ENCODE measurements at places on chromosomes 7 and 10.

DNA sequence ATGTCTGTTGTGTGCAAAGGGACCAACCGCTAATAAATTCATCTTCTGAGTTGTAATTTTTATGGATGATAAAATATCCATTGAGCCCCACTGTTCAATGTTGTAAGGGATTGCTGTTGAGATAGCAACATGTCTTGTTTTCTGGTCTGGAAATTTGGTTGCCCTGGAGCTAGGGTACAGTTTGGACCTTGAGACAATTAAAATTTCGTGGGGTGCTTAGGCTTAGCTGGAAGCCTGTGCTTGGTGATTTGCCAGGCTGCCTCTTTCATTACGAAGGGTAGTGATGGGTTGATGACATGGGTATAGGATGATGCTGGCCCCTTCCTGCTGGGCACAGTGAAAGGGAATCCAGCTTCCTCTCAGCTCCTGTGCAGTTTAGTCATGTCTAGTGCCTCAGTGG is 43.6 kb downstream of the PLCE1 start:
- no peak for DNase-seq

- DNase-seq, result no peak
Measured at GRCh38 chr10:130714742-130715467, 578.7 kb downstream of the GLRX3 start.

- DNase-seq, result no peak
Measured at GRCh38 chr10:61588770-61589211, 73.9 kb upstream of the CABCOCO1 start.

DNA sequence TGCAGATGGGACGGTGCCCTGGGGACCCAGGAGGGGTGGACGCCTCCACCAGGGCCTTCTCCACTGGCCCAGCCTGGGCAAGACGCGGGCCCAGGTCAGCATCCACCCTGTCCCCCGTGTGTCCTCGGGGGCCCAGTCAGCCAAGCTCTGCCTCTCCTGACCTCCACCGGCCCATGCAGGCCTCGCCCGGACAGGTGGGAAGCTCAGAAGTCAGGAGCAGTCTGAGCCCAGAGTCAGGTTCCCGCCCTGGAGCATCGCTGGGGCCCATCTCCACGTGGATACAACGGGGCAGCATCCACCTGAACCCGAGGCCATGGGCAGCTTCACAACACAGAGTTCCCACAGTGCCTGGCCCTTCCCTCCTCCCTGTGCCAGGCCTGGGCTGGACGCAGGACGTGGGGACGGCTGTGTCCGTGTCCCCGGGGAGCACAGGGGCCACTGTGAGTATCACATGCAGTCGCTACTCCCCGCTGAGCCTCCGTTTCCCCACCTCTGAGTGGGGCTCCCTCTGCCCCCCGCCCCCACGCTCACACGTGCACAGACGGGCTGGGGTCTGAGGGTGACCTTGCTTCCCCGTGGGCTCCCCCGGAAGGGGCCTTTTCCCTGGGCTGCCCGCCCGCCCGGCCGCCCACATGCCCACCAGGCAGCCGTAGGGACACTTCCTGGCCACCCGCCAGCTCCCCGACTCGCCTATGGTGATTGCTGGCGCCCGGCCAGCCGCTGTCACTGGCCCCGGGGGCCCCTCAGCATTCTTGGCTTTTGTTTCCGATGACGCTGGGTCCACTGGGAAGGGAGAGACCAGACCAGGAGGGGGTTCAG is 64.3 kb downstream of the PDGFA start:
- DNase-seq, result peak; percentile 45

DNA sequence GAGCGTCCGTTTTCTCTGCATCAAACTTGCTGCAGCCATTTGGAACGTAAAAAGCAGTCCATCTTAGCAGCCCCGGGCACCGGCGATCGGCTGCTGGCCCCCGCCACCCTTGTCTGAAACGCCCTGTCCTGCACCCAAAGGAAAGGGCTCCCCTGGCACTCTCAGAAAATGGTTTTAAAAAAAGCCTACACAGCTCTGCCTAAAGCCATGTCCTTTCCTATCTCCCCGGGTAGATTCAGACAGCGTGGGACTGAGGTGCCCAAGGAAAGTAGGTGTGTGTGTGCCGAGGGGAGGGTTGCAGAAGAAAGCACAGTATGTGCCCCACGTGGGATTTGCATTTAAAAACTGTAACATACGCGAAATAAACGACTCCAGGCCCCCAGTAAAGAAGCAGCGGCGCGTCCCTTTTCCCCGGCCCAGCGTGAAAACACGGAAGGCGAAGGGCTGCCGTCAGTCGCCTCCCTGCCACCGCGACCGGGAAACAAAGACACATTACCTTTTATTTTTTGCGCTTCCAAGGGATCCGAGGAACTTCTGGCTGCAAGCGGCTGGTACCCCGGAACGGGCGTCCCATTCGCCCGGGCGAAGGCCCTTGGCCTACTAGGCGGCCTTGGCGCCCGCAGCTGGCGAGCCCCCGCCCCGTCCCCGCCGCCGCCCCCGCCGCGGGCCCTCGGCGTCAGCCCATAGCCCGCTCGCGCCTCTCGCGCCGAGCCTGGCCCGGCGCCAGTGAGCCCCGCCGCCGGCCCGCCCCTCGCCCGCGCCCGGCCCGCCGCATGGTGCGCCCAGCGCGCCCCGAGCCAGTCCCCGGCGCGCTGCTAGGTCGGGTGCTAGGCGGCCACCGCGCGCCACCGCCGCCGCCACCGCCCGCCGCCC is 304.6 kb downstream of the PRPF18 start:
- no peak for DNase-seq

DNA sequence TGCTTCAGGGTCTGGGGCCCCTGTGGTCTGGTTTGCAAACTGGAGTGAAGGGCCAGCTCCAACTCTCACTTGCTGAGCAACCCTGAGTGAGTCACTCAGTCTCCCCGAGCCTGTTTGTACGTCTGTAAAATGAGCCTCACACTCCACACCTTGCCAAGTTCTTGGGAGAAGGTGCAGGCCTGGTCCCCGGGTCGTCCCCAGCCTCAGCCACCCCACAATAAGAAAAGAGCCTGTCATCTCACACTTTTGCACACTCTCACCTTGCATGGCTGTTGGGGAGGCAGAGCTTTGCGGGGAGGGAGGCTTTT is 5.2 kb downstream of the GRIFIN start:
- no peak for DNase-seq

GRCh38 chr7:45199506-45199905 is 41.9 kb downstream of the RAMP3 start:
- DNase-seq, result no peak

GRCh38 chr10:125629758-125630376 is 53.1 kb downstream of the TEX36 start:
- DNase-seq, result no peak

DNA sequence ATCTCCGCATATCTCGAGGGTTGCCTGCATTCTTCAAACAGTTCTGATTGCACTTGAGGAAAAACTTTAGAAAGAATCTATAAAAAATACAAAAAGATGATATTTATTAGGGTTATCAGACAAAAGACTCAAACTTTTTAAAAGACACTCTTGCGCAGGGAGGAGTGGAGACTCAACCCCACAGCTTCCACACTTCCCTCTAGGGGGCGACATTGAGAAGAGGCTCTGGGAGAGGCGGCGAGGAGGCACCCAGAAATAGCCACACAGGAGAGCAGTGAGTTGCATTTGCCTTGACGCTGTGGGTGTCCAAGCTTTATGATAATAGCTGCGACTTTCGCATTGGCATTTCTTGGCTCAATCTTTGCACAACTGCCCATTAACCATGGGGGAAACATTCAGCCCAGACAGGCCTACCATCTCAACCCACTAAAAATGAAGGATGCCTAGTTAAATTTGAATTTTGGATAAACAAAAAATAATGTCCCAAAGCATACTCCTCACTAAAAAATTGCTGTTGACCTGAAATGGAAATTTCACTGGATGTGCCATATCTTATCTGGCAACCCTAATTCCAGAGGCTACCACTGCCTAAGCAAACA is 86.2 kb downstream of the EBF3 start:
- peak; percentile 54 for DNase-seq

DNA sequence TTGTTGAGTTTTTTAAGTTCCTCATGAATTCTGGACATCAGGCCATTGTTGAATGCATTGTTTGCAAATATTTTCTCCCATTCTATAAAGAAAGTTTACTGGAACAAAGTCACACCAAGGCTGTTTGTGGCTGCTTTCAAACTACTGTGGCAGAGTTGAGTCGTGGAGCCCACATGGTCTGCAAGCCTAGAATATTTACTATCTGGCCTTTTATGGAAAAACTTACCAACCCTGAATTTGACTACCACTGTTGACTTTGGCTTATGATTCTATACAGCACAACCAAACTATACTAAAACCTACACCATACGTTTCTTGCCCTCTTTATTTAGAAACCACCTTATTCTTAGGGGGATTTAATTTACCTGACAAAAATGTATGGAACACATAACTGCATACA is 239.1 kb downstream of the KCNMA1 start:
- DNase-seq, result no peak

DNA sequence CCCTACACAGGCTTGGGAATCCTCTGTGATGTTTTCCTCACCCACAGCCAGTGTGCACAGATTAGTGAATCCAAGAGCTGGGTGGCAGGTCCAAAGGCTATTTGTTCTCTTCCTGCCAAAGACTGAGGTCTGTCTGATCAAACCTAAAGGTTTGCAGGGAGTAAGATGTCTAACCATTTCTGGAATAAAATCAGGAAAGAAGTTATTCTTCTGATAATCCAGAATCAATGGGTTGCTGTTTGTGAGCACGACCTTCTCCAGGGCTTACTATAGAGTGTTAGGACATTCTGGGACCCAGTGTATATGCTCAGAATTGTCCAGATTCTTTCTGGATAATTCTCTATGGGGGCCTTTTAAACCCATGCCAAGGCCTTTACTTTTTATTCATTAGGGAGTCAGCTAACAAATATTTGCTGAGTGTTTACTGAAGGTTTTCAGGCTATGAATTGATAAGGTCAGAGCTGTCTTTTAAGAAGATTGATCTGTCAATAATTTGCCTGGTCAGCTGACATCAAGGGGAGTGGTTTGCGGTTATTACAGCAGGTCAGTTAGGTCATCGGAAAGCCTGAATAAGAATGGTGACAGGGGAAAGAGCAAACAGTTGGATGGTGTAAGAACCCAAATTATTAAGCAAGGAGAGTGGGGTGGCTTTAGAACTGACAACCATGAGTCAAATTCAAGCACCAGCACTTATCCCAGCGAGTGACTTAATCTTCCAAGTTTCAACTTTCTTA is 7.5 kb upstream of the TECTB start:
- no peak for DNase-seq

DNA sequence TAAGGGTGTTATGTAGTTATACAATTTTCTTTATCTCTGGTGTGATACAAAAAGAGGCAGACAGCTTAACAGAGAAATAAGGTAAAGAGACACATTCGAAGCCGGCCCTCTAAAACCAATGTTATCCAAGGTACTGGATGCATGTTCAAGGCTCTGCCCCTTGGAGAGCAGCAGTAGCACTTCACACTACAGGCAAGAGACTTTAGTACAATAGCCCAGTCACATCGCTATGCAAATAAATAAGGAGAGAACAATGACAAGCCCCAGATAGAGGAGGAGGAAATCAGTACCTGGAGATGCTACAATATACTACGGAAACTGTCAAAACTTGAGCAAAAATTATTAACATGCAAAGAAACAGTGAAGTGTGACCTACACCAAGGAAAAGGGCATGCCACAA is 111.1 kb downstream of the ITGB1 start:
- no peak for DNase-seq

- peak; percentile 25 for DNase-seq
Measured at GRCh38 chr7:95886501-95887090, 114.2 kb downstream of the DYNC1I1 start.

DNA sequence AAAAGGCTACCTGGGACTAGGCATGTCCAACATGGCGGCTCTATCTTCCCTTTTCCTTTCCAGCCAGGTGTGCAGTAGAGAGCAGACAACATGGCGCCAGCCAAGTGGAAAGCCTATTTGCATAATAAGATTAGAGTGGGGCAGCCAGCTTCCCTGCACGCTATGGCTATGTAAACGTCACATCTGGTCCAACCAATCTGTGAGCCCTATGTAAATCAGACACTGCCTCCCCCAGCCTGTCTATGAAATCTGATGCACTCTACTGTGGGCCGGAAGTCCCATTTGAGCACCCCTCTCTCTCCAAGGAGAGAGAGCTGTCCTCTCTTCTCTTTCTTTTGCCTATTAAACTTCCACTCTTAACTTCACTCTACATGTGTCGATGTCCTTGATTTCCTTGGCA is 984.9 kb upstream of the AUTS2 start:
- DNase-seq, result no peak

DNA sequence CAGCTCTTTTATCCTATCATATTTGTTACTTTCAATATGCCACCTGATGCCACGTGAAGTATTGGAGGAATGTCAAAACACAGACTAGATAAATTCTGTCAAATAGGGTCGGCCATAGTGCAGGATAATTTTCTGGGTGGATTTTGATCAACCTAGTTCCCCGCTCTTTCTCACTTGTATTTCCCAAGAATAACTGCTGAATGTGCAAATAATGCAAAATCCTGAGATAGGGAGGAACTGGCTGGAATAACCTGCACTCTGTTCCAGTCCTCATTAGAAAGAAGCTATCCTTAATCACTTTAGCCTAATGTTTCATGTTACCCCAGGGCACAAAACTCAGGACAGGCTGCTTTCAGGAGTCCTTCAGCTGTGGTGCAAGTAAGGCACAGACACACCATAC is 33.9 kb downstream of the ZWINT start:
- DNase-seq, result no peak

GRCh38 chr10:82319074-82319473 is 444.1 kb downstream of the NRG3 start:
- no peak for DNase-seq

GRCh38 chr10:92087750-92088395 is 164.3 kb downstream of the BTAF1 start:
- DNase-seq, result peak; percentile 85

- no peak for DNase-seq
Measured at GRCh38 chr10:95508730-95509129, 52.4 kb downstream of the SORBS1 start.

GRCh38 chr7:92336662-92337340 is 91.0 kb downstream of the ANKIB1 start:
- DNase-seq, result no peak

- DNase-seq, result no peak
Measured at GRCh38 chr7:9175871-9176270, 742.5 kb downstream of the NXPH1 start.

- no peak for DNase-seq
Measured at GRCh38 chr7:33423646-33424020, 294.3 kb downstream of the BBS9 start.

GRCh38 chr7:105268056-105268455 is 120.7 kb downstream of the SRPK2 start:
- DNase-seq, result no peak

- no peak for DNase-seq
Measured at GRCh38 chr7:38052786-38053185, 125.3 kb upstream of the STARD3NL start.

DNA sequence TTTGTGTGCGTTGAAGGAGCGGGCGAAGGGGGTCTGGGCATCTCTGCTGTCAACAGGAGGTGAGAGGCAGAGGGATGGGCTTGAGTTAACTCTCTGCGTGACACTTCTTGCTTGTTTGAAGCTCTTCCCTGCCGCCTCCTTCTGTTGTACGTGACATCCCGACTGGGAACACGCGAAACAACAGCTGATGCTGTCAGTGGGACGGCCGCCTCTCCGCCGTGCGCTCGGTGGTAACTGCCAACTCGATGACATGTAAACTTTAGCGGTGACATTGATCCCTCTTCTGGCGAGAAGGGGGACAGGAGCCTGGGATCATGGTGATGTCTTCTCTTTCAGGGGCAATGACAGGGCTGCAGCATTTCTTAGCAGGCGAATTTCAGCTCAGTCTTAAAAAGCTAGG is 394.5 kb downstream of the TYW1 start:
- no peak for DNase-seq

- DNase-seq, result no peak
Measured at GRCh38 chr7:107696330-107696946, 35.8 kb downstream of the SLC26A4 start.
